Neural progenitor cell (in vitro differentiated cells): ENCODE measurements at places on chromosomes 1 and 21. TPM values are rescaled to one million over a fixed set of nuclear protein-coding genes. Genes with fewer than 3 reads are reported as not detected.

The RGS7 gene
- 0.06 TPM in 1 of 2 replicates, not detected in the other for total RNA-seq

- DNase-seq: no peak
Observed at GRCh38 chr1:209505044-209505443, 78.5 kb upstream of the CAMK1G start.

The GPATCH4 gene
- total RNA-seq: 17.2 and 18.6 TPM in 2 replicates

DNA sequence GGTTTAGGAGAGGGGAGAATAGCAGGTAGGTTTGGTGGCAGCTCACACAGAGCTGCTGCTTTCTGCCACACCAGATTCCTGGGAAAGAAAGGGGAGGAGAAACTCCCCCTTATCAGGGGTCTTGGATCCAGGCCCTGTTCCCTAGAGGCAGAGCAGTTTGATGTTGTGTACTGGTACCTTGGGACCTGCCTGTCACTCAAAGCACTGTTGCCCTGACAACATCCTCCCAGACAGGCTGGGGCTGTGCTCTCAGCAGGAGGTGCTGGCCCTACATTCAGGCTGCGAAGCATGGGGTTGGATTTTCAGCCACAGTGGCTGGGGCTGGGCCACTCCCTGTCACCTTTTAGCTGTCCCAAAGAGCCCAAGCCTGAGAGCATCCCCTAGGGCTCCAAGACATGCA lies 188.0 kb downstream of the GRIK3 start:
- peak; percentile 82 for DNase-seq

DNA sequence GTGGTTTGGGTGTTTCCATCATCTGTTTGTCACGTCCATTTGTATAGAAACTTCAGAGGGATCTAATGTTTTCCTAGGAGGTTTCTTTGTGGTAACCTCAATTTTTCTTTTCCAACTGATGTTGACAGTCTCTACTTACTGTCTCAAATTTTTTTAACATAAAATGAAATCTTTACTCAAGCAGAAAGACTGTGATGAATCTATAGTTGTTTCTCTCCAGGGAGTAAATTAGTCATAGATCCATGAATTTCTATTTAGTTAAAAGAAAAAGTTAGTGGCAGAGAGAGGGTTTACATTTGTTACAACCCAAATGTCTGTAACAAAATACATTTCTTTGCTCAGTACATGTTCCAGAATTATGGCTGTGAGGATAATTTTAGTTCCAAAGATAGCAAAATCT lies 161.6 kb downstream of the DISP1 start:
- no peak for DNase-seq

DNA sequence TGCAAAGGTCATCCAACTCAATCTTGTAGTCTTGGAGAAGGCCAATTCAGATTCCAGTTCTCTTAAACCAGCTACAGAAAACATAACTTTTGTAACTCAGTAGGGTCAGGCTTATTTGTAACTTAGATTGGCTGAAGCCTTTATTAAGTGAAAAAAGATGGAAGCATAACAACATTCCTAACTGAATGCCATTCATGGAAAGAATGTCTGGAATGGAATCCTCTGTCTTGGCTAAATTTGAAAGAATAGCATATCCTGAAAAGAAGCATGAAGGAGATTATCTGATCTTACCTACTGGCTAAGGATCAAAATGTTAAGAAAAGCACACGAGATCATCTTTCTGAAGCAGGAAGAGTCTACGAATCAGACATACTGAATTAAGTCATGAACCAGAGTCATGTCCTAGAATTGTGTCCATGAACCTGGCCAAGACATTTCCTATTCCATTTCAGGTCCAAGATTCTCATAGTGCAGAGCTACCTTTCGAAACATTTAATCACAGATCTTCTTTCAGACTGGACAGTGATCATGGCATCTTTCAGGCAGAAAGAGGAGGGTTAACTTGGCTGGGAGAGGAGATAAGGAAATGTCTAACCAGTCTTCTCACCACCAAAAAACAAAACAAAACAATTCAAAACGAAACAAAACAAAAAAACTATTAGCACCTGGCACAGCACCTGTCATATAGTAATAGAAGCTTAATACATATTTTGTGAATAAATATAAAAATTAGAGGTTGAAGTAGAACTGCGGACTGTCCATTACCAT lies 75.6 kb downstream of the XCL2 start:
- no peak for DNase-seq

- no peak for DNase-seq
Observed at GRCh38 chr1:54471588-54471987, 65.4 kb upstream of the SSBP3 start.

DNA sequence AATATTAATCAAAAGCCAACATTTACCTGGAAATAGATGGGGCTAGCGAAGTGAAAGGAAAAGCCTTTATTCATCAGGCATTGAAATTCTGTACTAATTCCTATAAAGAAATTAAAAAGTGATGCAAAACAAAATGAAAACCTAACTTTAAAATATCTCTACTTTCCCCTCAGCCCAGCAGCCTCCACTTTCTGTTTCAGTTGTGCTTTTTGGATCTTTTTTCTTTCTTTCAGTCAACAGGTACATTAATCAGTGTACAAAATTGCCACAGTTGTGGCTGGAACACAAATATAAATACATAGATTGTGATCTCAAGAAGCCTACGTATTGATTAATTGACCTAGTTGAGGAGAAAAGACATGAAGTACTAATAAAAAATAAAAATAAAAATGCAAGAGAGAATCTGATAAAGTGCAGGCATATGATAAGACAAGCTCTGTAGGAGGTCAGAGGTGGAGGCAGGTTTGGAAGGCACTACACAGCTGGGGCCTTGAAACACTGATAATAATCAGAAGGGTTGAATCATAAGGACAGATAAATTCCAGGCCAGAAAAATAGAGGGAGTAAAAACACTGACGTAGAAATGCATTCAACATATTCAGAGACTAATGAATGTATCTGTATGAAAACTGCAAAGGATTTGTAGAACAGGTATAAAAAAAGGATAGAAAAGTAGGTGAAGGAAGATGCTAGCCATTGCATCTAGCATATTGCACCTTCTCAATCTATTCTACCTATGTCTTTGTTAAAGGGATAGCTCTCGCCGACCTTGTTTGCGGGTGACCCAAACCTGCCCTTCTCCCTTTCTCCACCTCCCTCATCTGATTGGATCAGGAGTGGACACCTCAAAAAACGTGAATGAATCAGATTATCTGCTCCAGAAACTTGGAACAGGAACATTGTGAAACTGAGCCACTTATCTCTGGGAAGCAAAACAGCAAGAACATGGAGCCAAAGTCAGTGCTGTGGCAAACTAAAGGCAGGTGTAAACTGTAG lies 607.8 kb upstream of the ADGRL2 start:
- DNase-seq: no peak

- DNase-seq: no peak
Observed at GRCh38 chr1:98315309-98315708, 346.2 kb upstream of the SNX7 start.

The C1QTNF12 gene
- 0.28 and 2.1 TPM in 2 replicates for total RNA-seq

DNA sequence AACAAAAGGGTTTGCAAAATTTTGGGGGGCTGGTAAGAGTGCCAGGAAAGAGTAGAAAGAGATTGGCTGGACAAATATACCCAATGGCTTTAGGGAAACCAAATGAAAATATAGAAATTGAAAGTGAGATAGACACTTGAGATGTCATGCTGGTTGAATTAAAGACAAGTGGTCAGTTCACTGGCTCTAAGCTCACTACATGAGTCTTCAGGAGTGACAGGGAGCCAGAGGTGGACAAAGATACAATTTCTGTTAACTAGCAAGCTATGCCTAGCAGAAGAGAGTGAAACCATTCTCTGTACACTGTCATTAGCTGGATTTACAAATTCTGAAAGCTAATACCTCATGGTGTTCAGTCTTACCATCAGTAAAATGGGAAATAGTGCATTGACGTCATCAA lies 82.5 kb downstream of the TBX15 start:
- no peak for DNase-seq

The APOBEC4 gene
- not detected in 2 replicates for total RNA-seq

The CYP4Z1 gene
- total RNA-seq: not detected in 2 replicates

GRCh38 chr1:225338545-225338944 lies 89.3 kb downstream of the LBR start:
- DNase-seq: no peak
